AG08395 (cell line): ENCODE measurements at places on chromosomes 11 and 22.
A peak's percentile ranks its signal among the peaks of the same experiment; 100 is the strongest.

GRCh38 chr22:32712644-32713355, 88.7 kb upstream of the TIMP3 start:
- no peak for DNase-seq

DNA sequence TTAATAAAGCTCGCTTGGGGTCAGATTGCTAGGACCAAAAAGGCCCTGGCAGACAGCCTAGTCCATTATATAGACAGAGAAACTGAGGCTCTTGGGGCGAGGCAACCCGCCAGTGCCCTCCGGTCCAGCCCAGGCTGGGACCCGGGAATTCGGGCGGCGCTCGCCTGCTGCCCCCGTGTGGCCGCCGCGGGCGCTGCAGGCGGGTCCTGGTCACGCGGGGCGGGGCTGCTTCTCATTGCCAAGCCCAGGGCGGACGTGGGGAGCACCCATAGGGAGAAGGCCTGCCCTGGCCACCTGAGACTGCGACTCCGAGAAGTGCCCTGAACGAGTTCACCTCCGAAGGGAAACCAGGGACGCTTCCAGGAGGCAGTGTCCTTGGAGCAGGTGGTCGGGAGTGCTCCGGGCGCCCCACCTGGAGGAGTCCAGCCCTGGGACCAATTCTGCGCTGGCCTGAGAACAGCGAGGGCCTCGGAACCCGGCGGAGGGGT, 36.0 kb upstream of the CSNK1E start:
- peak; percentile 83 for DNase-seq

GRCh38 chr22:19398206-19398605, 33.3 kb downstream of the HIRA start:
- peak; percentile 28 for DNase-seq

- DNase-seq, result peak; percentile 94
Observed at GRCh38 chr22:18156878-18157713, 7.1 kb downstream of the USP18 start.

- DNase-seq, result no peak
Observed at GRCh38 chr11:67484847-67485311, 2.1 kb downstream of the AIP start.

DNA sequence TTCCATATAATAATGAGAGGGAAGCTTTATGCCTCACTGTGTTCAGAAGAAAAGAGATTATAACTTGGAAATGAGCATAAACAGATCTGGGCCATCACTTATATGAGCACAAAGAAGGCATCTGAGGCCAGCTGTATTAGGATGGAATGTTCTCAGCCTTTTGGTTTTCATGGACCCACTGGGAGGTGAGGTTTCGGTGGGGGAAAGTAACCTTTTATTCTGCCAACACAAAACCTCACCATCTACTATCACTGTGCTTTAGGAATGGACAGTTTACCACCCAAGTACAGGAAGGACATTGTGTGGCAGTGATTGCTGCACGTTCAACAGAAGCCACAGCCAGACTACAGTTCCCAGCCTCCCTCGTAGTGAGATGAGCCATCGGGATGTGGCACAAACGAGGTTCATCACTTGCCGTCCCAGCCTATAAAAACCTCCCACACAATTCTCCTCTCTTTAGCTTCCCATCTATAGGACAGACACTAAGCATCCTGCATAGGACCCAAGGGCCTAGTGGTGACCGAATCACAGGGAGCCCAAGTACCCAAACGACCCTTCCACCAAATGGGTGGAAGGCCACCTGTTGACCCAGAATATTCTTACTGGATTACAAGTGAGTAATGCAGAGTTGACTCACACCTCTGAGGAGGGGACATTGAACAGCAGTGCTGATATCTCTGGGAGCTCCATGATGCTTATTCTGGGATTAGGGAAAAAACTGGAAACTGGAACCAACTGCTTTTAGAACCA, 121.5 kb upstream of the RAG2 start:
- DNase-seq, result no peak

GRCh38 chr11:92855607-92856405, 113.6 kb upstream of the MTNR1B start:
- DNase-seq, result no peak

DNA sequence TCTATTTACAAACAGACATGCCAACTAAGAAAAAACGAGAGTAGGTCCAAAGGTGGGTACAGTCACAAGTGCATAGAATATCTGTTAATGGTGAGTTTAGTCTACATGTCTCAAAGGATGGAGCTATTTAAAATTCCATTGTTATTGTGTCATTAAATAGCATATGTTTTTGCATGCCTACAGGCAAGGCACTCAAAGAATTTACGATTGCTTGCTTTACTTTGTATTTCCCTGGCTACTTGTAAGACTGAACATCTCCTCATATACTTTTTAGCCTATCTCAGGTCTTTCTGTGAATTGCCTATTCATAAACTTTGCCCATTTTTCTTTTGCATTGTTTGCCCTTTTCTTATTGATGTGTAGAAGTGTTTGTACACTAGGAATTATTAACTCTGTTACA, 39.7 kb downstream of the DEUP1 start:
- DNase-seq, result no peak

- DNase-seq, result peak; percentile 49
Observed at GRCh38 chr11:78365381-78365792, 52.2 kb downstream of the GAB2 start.

- DNase-seq, result peak; percentile 27
Observed at GRCh38 chr11:32068134-32068870, 22.6 kb upstream of the RCN1 start.

GRCh38 chr11:134079317-134079716, 10.4 kb downstream of the JAM3 start:
- DNase-seq, result no peak

DNA sequence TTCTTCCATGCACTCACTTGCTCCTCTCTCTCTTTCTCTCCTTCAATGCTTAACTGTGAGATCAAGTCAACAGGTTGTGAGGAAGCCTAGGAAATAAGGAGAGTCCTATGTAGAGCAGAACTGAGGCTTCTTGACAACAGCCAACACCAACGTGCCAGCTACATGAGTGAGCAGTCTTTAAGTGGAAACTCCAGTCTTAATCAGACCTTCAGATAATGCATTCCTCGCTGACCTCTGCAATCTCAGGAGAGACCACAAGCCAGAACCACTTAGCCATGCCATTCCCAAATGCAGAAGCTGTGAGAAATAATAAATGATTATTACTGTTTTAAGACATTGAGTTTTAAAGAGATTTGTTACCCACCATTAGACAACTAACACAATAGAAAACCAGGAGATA, 6.1 kb upstream of the TEAD1 start:
- no peak for DNase-seq

GRCh38 chr11:69186316-69187260, 30.9 kb downstream of the SMIM38 start:
- DNase-seq, result no peak

DNA sequence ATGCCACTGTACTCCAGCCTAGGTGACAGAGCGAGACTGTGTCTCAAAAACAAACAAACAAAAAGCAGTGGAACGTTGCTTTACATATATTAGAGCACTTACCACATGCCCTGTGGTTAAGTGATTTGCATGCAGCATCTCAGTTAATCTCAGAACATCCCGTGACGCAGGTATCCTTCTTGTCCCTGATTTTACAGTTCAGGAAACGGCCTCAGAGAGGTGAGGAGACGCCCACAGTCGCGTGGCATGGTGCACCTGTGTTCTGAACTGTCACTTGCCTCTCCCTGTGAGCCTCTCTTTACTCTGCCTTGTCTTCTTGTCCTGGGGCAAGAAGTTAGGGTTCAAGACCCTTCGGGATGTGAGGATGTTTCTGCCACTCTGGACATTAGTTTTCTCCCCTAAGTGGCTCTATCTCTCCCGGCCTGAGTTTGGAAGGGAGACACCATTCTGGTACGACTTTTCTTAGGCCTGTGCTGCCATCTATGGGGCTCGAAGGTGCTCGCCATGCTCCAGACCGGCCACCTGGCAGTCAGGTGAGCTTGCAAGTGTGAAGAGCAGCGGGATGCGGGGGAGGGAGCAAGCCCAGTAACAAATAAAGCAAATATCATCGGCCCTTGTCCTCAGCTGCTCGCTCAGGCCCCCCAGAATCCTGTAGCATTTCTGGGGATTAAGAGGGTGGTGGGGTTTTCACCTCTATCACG, 25.6 kb downstream of the YWHAH start:
- DNase-seq, result peak; percentile 78

GRCh38 chr11:103958475-103959215, 77.8 kb upstream of the DDI1 start:
- DNase-seq, result no peak

- no peak for DNase-seq
Observed at GRCh38 chr22:28935713-28936112, 52.3 kb downstream of the ZNRF3 start.

- no peak for DNase-seq
Observed at GRCh38 chr22:47322854-47323253, 560.4 kb downstream of the TBC1D22A start.

- DNase-seq, result no peak
Observed at GRCh38 chr22:49582181-49582580, 245.5 kb downstream of the BRD1 start.

- peak; percentile 69 for DNase-seq
Observed at GRCh38 chr22:35446365-35446764, 46.4 kb downstream of the MCM5 start.

DNA sequence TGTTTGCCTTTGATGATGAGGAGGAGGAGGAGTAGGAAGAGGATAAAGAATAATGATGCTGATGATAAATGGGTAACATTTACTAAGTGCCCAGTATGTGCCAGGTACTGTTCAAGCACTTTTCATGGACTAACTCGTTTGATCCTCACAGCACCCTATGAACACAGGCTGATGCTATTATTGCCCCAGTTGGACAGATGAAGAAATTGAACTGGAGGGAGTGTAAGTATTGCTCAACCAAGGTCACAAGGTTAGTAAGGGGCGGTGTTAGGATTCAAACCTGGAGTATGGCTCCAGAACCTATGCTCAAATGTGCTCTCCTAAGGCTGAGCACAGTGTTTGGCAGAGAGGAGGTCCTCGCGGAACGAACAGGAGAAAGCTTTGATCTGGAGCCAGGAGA, 78.6 kb downstream of the SYN3 start:
- no peak for DNase-seq

GRCh38 chr11:107677924-107678631, 33.8 kb downstream of the SLN start:
- no peak for DNase-seq

- DNase-seq, result peak; percentile 31
Observed at GRCh38 chr11:18393581-18394274, 635 bp upstream of the LDHA start.

GRCh38 chr22:17910561-17911311, 113.6 kb downstream of the MICAL3 start:
- DNase-seq, result peak; percentile 92

DNA sequence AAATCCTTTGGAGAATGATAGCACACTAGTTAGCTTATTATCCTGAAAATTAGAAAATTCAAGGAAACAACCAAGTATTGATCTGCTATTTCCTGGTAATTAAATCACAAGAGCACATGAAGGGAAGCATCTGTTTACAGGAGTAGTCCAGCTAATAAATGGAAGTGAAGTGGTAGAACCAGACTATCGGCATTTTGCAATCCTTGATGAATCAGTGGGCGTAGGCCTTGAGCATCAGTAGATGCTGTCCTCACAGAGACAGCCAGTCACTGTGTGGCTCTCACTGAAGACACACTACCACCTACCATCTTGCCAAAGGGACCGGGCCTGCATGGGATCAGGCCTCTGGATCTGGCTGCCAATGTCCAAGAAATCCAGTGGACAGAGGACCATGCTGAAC, 69.8 kb downstream of the FBLN1 start:
- DNase-seq, result no peak

DNA sequence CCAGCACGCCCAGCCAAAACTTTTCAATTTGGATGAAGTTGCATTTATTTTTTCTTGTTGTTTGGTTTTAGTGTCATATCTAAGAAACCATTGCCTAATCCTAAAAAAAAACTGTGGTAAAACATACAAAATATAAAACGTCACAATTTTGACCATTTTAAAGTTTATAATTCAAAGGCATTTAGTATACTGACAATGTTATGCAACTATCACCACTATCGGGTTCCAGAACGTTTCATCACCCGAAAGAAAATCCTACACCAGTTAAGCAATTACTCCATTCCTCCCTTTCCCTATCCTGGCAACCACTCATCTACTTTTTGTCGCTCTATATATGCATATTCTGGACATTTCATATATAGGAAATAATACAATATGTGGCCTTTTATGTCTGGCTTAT, 30.5 kb upstream of the PHOX2A start:
- DNase-seq, result no peak

GRCh38 chr22:47090591-47091245, 328.3 kb downstream of the TBC1D22A start:
- DNase-seq, result peak; percentile 24

DNA sequence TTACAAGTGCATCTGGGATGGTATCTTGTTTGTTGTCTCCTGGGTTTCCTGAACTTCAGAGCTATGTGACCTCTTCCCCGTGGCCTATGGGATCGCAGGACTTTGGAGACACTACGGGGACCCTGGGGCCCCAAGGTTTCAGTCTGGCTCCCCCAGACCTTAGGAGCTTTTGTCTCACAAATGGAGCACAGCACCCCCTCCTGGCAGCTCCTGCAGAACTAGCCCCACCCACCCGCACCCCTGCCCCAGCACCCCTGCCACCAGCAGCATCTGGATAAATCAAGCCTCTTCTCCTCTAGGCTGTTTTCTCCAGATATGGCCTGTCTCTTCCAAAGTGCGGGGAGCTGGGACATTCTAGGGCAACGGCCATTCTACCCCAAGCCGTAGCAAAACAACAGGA, 10.4 kb downstream of the RCOR2 start:
- DNase-seq, result peak; percentile 40

- no peak for DNase-seq
Observed at GRCh38 chr11:65849366-65849765, 8.6 kb downstream of the CFL1 start.

DNA sequence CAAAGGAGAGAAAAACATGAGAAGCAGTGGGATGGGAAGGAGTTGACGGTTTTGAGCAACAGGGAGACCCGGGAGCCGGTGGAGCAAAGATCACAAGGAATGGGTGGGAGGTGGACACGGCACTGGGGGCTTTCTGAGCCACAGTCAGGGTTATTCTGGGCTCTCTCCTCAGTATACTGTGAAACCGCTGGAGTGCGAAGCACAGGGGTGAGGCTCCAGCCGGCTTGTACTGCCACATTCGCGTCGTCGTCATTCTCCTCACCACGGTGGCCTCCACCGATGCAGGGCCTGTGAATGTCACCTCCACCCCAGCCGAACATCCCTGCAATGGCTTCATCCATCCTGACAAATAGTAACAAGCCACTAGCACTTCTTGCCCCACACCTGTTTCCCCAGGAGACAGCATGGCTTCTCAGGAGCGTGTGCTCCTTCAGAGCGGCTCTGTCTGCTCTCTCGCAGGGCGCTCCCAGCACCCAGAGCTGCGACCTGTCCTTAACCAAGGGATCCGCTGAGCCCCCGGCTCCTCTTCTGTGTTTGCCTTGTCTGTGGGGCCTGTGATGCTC, 1165.3 kb downstream of the TBC1D22A start:
- DNase-seq, result no peak

DNA sequence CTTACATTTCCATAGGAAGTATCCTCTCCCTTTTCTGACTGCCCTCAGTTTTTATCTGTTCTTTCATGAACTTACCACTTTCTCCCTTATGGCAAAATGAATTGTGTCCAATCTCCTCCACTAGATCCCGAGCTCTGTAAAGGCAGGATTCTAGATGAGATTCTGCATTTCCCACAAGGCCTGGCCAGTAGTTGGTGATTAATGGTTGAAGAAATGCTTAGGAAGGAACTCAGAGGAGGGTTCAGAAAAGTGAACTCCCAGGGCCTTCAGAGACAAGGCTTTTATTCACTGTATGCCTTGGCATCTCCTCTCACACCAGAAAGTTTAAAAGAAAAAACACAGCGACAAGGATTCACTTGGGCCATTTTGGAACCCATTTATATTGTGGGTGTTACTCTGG, 66.2 kb downstream of the CCDC81 start:
- DNase-seq, result no peak
